ENCODE measurements at places on chromosomes 6 and 20.

DNA sequence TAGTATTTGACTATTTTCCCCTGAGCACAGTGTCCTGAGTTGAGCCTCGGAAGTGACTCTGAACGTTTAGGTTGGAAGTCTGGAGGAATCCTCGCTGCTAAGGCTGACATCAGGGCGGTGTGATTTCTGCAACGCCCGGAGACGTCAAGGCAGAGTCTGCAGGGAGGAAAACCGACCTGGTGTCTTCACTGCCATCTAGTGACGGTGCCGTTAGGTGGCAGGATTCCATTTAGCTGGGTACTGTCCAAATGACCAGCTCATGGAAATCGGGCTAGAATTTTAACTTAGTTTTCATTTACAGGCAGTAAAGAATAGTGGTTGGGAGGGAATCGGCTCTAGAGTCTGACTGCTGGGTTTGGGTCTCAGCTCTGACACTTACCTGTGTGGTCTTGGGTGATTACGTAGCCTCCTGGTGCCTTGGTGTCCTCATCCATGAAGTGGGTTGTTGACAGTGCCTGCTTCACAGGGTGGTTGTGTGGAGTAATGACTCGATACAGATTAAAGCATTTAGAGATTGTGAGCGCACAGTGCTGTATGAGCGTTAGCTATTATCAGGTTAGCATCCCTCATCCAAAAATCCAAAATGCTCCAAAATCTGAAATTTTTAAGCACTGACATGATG is 35.0 kb downstream of the FOXF2 start:
- no peak for DNase-seq

DNA sequence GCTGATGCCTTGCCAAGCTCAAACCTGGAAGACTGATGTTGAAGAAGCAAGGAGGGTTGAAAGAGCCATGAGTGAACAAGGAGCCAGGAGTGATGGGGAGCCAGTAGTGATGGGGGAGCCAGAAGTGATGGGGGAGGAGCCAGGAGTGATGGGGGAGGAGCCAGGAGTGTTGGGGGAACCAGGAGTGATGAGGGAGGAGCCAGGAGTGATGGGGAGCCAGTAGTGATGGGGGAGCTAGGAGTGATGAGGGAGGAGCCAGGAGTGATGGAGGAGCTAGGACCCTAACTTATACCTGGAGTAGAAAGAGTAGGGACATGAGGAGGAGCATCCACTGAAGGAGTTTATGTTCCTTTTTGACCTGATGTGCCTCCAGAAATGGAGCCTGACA is 14.6 kb upstream of the CD93 start:
- no peak for DNase-seq

DNA sequence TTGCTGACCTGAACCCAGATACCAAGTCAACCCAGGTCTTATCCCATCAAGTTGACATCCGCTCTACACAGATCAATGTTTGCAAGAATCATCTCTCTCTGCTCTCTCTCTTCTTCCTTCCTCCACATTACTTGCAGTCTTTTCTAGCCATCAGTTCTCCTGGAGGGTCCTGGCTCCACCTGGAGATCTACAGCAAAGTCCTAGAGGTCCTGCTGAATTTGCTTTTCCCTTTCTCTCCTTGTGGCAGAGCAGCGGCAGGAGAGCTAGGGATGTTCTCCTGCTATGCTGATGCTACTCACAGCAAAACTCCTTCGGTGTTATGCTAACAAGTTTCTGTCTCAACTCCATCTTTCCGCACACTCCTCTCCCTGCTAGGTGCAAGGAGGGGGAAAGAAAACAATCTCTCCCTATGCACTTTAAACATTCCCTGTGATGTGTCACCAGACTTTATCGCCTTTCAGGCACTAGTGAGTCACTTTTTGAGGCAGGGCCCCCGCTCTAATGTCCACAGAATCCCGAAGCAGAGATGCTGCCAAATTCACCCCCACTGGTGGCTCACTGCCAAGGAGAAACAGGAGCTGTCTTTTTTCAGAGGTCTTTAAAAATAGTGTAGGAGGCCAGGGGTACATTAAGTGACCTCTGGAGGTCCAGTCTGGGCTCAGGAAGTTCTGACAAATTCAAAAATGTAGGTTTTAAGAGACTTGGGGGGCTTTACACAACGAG is 62.6 kb downstream of the FAM50B start:
- DNase-seq = no peak

DNA sequence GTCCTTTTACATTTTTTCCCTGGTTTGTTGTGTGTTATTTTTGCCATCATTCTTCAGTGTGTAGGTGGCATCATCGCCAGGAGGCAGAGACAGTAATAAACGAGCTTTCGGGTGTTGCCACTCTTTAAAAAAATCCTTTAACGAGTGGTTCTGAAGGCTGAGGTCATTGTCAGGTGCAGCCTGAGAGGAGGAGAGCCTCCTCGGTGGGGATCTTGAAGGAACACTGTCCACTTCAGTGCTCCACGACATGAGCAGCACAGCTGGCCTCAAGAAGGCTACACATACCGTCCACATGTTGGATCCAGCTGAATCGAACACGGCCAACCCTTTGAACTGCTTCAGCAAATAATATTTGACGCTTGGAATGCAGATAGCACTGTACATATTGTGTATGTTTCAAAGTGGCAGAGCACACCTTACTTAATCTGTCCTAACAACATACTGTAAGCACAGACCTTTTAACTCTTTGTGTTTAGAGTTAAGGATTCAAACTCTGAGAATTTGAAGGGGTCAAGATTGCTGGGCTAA is 48.0 kb upstream of the FOXQ1 start:
- DNase-seq = no peak

GRCh38 chr6:105799056-105799455 is 287.1 kb upstream of the PRDM1 start:
- DNase-seq = no peak

GRCh38 chr6:74967821-74968220 is 238.0 kb downstream of the COL12A1 start:
- no peak for DNase-seq

DNA sequence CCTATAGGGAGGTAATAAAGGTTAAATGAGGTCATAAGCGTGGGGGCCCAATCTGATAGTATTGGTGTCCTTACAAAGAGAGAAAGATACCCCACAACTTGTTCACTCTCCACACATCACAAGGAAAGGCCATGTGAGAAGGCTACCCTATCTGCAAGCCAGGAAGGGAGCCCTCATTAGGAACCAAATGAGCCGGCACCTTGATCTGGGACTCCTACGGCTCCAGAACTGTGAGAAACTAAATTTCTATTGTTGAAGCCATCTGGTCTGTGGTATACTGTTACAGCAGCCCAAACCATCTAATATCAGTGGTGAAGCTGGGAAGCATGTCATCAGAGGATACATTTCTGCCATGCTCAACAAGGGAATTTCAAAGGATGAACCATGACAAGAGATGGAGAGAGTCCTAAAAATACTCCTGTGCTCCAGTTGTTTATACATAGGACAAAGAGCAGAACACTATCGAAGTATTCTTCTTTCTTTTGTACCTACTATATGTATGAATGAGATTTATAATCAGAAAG is 10.4 kb downstream of the COX7A2 start:
- DNase-seq = no peak

DNA sequence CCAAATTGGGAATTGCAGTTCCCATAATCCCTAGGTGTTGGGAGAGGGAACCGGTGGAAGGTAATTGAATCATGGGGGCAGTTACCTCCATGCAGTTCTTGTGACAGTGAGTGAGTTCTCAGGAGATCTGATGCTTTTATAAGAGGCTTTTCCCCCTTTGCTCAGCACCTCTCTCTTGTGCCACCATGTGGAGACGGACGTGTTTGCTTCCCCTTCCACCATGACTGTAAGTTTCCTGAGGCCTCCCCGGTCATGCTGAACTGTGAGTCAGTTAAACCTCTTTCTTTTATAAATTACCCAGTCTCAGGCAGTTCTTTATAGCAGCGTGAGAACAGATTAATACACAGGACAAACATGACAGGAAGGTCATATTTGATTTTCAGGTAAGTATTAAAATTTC is 25.3 kb upstream of the HECA start:
- peak; percentile 32 for DNase-seq

- peak; percentile 7 for DNase-seq
Observed at GRCh38 chr20:40532103-40532502, 156.9 kb downstream of the MAFB start.

DNA sequence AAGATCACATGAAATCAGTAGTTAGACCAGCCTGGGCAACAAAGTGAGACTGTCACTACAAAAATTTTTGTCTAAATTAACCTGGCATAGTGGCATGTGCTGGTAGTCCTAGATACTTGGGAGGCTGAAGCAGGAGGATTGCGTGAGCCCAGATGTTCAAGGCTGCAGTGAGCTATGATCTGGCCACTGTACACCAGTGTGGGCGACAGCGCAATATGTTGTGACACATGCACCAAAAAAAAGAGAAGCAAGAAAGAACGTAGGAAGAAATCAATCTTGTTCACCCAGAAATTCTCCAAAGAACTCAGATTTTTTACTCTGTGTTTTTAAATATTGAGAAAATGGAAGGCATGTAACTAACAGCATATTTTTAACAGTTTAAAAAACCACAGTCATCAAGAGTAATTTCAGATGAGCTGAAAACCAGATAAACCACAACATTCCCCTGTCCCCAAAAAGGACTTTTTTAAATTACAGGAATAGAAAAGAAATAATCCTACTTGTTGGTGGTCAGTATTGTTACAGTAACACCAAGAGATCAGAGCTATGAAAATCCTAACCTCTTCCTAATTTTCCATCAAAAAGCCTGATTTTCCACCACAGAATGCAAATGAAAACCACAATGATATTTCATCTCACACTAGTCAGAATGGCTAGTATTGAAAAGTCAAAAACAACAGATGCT is 240.2 kb downstream of the KHDC1L start:
- DNase-seq = no peak

DNA sequence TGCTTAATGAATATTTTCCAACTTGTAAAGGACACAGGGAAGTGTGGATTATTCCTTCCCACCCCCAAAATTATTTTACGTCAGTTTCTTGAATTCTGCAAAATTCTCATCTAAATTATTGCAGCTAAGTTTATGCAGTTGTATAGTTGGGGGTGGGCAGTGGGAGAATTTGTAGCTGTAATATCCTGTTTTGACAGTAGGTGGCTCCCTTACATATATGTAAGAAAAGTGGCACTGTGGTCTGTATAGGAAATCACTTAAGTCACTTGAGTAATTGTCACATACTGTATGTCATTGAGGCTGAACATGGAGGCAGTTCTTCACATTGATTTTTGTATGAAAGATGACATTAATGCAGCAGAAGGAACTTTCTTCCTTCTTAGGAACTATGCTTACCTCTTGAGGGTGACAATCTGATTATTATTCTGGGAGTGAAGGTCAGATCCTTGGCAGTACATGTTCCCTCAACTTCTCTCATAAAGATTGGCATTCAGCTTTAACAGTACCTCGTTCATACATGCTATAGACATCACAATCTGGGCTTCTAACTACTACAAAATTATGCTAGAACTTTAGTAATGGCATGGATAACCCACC is 14.6 kb upstream of the CFAP206 start:
- DNase-seq = peak; percentile 3

DNA sequence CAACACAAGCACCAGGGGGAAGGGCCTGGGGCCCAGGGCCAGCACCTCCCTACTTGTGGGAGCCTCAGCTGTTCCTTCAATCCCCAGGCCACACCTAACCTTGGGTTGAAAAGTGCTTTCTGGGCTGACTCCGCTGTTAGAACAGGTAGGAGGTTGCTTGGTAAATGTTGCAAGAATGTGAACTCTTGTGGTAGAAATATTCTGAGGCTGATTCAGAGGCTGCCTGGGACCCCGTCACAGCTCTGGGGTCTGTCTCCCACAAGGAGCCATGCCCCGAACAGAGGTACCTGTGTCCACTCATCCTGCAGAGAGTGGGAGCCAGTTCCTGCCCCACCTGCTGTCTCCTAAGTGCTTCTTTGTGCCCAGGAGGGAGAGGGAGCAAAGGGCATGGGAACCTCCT is 14.4 kb upstream of the MAS1L start:
- no peak for DNase-seq

GRCh38 chr20:61166324-61166723 is 85.7 kb upstream of the CDH4 start:
- no peak for DNase-seq

DNA sequence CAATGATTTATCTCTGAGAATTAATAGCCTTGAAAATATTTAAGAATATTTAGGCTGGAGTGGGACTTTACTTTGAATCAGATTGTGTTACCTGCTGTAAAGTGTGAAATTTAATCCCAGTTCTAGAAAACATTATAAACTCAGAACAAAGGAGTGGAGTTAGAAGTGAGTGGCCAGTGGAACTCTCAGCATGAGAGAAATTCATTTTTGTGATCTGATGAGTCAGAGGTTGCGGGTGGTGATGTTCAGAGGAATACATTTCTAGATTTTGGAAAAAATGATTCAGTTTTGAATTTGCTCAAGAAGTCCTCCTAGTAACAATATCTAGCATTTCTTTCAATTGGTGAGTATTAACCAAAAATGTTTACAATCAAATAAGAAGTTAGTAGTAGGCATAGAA is 167.5 kb downstream of the ZFAND3 start:
- DNase-seq = no peak

DNA sequence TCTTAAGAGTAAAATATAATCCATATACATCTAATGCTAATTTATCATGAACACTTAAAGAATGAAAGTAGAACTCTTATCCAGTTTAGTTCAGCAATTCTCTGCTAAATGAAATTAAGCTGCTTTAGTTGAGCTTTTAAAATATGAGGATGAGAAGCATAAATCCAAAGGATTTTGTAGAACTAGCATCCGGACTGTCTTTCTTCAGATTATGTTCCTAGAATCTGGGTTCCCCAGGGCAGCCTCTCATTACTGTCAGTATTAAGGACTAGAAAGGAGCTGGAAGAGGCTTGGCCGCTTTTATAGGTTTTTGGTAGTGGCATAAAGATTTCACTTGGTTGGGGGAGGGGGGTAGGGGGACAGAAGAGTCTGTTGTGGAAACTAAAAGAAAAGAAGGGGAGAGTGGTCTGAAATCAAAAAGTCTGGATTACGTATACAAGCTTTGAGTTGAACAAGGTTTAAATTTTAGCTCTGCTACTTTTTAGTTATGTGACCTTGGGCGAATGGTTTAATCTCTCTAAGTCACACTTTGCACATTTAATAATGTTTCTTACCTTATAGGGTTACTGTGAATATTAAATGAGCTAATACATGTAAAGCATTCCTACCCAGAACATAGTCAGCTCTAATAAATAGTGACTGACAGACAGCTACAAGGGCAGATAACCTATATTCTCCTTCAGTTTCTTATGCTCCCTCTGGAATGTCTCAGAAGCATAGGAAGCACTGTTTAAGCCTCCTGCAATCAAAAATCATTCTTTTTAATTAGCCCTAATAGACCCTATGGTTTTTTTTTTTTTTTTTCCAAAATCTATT is 3.7 kb downstream of the SGK1 start:
- DNase-seq = no peak

- peak; percentile 1 for DNase-seq
Observed at GRCh38 chr6:147447835-147448611, 60.5 kb upstream of the SAMD5 start.

DNA sequence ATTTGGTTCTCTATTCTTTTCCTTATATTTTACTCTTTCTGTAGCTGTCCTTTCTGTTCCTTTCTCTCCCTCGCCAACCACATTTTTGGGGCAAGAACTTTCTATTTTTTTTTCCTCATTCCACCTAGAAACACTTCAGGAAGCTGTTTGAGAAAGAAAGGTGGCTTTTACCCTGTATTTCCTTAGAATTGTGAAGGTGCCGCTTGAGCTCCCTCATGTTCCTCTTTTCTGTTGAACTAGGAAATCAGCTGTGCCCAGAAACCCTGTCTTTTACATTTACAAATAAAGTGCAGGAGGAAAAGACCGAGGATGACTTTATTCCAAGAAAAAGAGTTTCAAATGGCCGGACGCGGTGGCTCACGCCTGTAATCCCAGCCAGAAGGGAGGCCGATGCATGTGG is 38.2 kb downstream of the OR2B2 start:
- no peak for DNase-seq
